Pulmonary artery endothelial cell (primary cell): ENCODE measurements at places on chromosomes 6 and 20. TPM values are rescaled to one million over a fixed set of nuclear protein-coding genes. Genes with fewer than 3 reads are reported as not detected.

DNA sequence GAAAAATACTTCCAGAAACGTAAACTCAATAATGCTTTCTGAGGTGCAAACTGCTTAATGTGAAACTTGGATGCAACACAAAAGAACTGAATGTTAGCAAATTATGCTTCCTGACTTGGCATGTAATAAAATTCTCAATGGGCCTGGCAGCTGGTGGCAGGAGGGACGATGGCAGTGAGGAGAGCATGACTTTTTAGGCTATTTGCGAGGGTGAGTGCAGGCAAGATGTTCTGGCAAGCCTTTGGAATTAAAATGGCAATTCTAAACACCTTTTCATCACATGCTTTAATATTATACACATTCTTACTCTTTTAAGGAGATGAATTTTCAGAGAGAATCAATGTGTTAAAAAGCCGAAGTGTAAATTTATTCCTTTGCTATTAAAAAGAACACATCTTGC lies 224.8 kb upstream of the CDH4 start:
- no peak for DNase-seq

Gene FUT9
- under 0.01 TPM in 1 of 2 replicates, not detected in the other for total RNA-seq

Gene OR2J3
- total RNA-seq, result not detected in 2 replicates

DNA sequence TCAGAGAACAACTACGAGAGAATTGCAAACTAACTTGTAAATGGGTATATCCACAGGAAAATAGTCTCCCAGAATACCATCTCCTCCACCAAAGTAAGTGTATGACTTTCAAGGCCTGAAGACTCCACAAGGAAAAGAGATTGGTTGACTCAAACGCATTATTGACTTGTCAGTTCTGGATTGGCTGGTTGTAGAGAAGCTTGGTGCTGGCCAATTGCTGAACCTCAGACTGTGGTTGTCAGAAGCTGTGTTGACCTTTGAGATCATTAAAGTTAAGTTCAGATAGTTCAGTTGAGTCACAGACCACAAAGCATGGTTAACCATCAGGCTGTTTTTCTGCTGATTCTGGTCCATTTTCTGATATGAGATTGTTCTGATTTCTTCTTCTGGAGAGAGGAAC lies 388.3 kb downstream of the BMP2 start:
- DNase-seq, result no peak

GRCh38 chr6:168127384-168127868 lies 48.4 kb upstream of the FRMD1 start:
- no peak for DNase-seq

Gene B3GAT2
- under 0.01 TPM in 1 of 2 replicates, not detected in the other for total RNA-seq

Gene BMP6
- total RNA-seq, result 281 and 299 TPM in 2 replicates

Gene MLN
- total RNA-seq, result not detected in 2 replicates

DNA sequence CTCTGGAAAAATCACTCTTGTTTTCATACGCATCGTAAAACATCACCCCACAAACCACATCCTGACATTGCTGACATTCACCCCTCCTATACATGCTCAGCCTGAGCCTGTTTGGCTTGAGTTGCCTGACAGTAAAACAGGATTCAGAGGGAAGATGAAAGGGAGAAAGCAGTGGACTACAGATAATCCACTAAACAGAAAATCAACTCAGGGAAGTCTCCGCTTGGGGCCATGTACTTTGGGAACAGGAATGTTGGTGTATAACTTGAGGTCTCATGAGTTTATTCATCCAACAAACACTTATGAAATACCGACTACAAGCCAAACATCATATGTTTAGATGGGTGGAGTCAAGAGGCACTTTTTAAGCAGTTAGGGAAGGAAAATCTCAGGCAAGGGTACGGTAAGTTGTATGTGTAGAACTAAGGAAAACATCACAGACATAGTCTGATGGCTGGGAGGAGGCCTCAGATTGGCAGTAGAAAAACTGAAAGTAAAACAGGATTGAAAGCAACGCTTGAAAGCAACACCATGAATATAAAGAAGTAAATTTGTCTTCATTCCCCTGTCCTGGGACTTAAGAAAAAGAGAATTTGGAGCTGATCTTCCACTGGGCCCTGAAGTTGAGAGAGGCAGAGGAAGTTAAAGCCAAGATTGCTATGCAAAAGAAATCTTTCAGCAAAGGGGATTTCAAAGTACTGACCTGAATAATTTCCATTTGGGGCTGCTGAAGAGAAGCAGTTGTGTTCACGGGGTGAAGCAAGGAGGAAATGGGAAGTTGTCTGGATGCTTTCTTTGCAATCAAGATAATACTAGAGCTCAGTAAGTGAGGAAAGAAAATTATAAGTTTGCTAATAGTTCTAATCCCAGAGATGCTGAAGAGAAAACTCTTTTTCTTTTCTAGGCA lies 28.8 kb downstream of the PDE7B start:
- no peak for DNase-seq

GRCh38 chr20:682123-682522 lies 6.5 kb upstream of the SCRT2 start:
- DNase-seq, result no peak

DNA sequence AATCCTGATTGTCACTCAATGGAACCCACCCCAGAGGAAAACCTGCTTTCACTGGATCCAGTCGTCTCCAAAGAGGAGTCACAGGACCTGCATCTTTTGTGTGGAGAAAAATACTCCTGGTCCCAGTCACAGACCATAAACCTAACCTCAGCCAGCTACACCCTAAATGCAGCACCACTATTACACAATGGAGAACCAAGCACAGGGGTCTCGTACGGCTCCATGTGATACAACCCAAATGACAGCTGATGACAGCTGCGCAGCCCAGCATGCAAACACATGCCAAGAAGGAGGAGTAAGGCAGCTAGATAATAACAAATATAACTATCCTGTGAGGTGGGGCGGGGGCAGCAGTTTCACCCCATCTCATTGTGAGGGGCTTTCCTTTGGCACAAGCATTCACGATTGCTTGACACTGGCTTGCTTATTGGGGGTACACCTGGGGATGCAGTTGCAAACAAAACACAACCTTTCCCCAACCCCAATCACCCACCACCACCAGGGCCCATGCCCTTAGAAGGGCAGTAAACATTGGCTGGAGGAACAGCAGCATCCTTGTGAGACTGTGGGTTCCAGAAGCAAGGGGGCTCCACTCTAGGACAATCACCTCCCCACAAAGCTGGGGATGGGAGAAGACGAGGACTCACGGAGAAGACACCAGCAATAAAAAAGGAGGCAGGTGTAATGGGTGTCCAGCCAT lies 51.5 kb downstream of the TRERF1 start:
- no peak for DNase-seq

- DNase-seq, result peak; percentile 22
These were observed 299.0 kb upstream of the STXBP5 start for GRCh38 chr6:146905181-146905704.

Gene NOX3
- total RNA-seq, result not detected in 2 replicates

DNA sequence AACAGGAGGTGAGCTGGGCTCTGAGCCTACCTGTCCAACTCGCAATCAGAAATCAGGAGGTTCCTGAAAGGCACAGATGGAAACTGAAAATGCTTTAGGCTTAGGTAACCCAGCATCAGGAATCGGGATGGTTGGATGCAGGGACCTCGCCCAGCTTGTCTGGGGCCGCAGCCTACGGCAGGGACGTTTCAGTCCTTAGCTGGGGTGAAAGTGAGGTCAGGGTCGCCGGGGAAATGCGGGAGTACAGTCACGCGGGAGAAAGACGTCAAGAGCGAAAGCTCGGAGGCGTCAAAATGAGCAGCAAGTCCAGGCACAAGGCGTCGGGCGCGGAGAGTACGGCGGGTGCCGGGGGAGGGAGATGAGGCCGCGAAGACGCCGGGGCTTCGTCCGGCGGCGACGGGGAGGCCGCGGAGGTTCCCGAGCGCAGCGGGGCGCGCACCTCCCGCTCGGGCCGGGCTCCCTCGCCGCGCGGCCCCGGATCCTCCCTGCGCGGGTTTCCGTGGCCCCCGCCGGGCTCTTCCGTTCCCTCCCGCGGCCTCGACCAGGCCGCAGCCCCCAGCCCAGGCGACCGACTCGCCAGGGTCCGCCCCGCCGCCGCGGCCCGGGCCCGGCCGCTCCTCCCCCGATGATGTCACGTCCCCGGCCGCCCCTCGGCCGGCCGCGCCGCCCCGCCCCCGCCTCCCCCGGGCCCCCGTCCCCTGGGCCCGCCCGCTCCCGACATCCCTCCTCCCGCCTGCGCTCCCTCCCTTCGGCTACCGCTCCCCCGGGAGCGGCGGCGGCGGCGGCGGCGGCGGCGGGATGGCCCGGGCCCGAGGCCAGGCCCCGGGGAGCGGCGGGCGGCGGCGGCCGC lies at the start of gene EBF4:
TSS of gene EBF4 (plus strand) at position 745 of the 850 bp plus-strand sequence. CDS start 866 bp downstream, outside the sequence.
- no peak for DNase-seq

Gene CALHM4
- 0.13 and 0.28 TPM in 2 replicates for total RNA-seq

DNA sequence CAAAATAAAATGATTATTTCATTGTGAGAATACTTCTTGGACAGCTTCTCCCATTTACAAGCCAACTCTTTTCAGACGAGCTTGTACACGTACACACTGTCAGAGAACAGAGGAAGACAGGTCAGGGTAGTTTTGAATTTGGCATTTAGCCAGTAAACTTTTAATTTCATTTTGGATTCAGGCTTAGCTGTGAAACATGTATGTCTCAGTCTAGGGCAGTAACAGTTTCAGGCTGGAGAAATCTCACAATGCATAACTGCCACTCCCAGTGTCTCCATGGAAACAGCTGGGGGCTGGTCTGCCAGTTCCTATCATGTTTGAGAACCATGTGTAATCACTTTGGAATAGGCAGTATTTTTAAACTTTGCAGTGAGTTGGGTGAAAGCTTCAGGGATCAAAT lies 22.0 kb upstream of the QKI start:
- no peak for DNase-seq

GRCh38 chr6:117264692-117265409 lies 507 bp upstream of the VGLL2 start:
- DNase-seq, result no peak

Gene HLA-DRB5
- not detected in 2 replicates for total RNA-seq
